ENCODE measurements at places on chromosomes 5 and 9.

- DNase-seq, result peak; percentile 42
These were observed 4.9 kb upstream of the C7 start for GRCh38 chr5:40904205-40904993.

DNA sequence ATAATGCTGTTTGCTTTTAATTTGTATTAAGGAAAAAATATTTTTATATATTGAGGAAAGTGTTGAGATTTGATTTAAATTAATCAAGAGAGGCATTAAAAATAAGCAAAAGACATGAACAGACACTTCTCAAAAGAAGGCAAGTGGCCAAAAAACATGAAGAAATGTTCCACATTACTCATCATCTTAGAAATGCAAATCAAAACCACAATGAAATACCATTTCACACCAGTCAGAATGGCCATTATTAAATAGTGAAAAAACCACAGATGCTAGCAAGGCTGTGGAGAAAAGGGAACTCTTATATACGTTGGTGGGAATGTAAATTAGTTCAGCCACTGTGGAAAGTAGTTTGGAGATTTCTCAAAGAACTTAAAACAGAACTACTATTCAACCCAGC is 45.9 kb downstream of the RANBP17 start:
- no peak for DNase-seq

DNA sequence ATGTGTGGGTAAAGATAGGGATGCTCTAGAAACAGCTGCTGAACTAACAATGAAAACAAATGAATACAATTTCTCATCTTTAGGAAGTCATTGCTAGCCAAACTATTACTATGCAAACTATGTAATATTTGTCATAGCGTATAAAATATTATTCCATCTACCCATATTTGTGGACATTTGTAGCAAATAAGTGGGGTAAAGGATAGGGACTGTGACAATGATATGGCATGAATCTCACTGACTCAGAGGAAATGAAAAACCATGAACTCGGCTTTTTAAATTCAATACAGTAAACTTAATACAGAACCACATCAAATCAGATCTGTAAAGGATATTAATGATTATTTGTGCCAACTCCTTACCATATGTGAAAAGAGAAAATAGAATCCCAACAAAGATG is 16.7 kb upstream of the TAS2R1 start:
- DNase-seq, result no peak

- peak; percentile 57 for DNase-seq
These were observed 4.0 kb downstream of the CXXC5 start for GRCh38 chr5:139651853-139652787.

DNA sequence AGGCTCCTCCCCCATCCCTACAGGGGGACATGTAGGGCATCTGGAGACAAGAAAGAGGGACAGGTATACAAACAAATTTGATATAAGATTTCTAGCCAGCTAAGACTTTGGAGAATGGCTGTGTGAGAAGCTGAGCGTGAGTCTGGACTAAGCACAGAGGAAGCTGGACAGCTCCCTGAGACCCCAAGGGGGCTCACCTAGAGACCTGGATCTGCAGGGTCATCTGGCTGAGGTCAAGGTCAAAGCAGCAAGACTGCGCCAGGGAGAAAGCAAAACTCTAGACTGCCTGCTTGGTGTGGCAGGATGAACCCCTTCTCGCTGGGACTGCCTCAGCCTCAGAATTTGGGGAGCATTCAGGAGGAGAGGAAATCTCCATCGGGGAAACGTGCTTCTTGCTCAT is 8.0 kb upstream of the GSN start:
- no peak for DNase-seq
